Effector memory CD4-positive, alpha-beta T cell (primary cell): ENCODE measurements at places on chromosomes 1 and 21.

DNA sequence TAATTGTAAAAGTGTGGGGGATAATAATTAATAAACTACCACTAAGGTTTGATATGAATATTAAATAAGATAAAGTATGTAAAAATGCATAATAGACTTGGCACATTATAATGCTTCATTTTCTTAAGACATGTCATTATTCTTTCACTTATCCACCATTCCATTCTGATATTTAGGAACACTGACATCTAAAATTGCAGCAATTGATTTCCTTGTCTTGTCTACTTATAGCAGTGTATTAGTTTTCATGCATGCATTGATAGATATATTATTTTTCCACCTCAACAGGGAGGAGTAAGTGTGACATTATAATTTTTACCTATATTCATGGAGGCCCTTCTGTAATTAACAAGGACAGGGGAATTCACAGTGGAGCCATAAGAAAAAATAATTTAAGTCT lies 41.6 kb upstream of the RGS4 start:
- no peak for DNase-seq
- no peak overlapping the region for H3K27ac ChIP-seq
- no peaks in the 10 kb centered on the region for H3K4me1 ChIP-seq
- no peaks in the 10 kb centered on the region for H3K36me3 ChIP-seq

DNA sequence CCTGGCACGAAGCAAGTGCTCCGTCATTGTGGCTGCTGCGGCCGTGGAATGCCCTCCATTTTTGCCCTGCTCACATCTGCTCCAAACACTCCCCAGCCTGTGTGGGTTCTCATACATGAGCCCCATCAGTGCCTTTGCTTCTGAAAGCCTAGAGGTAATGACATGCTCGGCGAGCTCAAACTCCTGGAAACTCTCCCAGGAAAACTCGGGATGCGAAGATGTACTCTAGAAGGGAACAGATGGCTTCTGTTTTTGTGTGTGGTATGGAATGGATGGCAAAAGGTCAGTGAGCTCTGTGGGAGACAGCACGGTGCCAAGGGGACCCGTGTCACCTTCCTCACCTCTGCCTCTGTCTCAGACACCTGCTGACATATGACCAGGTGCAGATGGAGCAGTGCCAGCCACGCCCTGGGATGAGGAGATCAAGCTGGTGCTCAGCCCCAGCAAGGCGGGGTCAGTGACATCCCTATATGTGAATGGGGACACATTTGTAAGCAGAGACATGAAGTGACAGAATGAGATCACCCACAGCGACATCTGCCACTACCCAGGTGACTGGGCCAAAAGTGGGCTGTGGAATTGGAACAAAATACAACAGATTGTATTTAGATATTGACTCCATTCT lies 84.1 kb upstream of the COX20 start:
- H3K4me3 ChIP-seq: no peak overlapping the region
- no peak for DNase-seq
- H3K4me1 ChIP-seq: no peaks in the 10 kb centered on the region
- no peak overlapping the region for H3K27ac ChIP-seq

DNA sequence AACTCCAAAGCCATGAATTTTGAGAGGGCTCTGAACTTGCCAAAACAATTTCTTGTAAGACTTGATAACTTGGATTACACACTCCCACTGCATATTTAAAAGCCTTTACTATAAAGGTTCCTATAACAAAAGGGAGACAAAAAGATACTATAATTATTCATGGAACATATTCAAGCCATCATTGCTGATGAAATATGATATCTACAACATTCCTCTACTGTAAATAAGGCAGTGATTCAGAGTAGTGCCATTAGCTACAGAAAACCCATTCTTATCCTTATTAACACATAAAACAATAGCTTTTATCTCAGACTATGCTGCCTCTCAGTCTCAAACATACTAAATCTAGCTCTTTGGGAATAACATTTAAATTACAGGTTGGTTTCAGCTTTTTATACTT lies 675.5 kb upstream of the CXADR start:
- no peaks in the 10 kb centered on the region for H3K27me3 ChIP-seq
- no peak for DNase-seq
- no peaks in the 10 kb centered on the region for H3K4me1 ChIP-seq
- no peak overlapping the region for H3K27ac ChIP-seq
- no peaks in the 10 kb centered on the region for H3K36me3 ChIP-seq

- DNase-seq: no peak
- H3K4me3 ChIP-seq: no peak overlapping the region
- H3K27me3 ChIP-seq: no peaks in the 10 kb centered on the region
- H3K4me1 ChIP-seq: no peaks in the 10 kb centered on the region
- H3K36me3 ChIP-seq: no peaks in the 10 kb centered on the region
Measured at GRCh38 chr1:173503391-173503790, 26.3 kb downstream of the PRDX6 start.

- peaks cover 54% of the 10 kb centered on the region for H3K36me3 ChIP-seq
- no peak overlapping the region for H3K27ac ChIP-seq
- no peaks in the 10 kb centered on the region for H3K27me3 ChIP-seq
- H3K4me3 ChIP-seq: no peak overlapping the region
Measured at GRCh38 chr1:161121042-161121650, 3.2 kb downstream of the NIT1 start.

- DNase-seq: no peak
- no peaks in the 10 kb centered on the region for H3K4me1 ChIP-seq
- no peaks in the 10 kb centered on the region for H3K36me3 ChIP-seq
- no peaks in the 10 kb centered on the region for H3K27me3 ChIP-seq
Measured at GRCh38 chr1:245398180-245398579, 243.4 kb downstream of the KIF26B start.

DNA sequence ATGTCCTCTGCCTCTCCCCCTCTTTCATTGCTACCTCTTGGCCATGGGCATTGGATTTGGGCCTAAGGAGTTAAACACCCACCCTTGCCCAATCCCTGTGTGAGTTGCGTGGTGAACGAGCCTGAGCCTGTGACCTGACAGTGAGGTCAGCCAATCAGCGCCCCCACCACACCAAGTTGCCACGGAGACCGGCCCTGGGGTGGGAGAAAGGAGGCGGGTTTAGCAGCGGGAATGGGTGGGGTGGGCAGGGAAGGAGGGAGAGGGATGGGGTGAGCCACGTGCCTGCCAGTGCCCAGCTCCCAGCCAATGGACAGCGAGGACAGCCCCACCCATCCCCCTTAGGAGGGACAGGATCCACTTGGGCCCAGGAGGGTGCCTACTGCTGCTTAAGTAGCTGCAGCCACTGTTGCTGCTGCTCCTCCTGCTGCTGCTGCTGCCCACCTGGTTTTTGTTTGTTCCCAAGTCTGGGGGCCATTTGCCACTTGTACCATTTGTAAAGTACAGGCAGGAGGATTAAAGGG lies 9.5 kb downstream of the ZBTB7B start:
- H3K27ac ChIP-seq: peak overlapping the region; percentile 77
- H3K4me3 ChIP-seq: peak overlapping the region; percentile 56
- peaks cover 20% of the 10 kb centered on the region for H3K36me3 ChIP-seq
- H3K4me1 ChIP-seq: peaks cover 90% of the 10 kb centered on the region
- no peaks in the 10 kb centered on the region for H3K27me3 ChIP-seq

DNA sequence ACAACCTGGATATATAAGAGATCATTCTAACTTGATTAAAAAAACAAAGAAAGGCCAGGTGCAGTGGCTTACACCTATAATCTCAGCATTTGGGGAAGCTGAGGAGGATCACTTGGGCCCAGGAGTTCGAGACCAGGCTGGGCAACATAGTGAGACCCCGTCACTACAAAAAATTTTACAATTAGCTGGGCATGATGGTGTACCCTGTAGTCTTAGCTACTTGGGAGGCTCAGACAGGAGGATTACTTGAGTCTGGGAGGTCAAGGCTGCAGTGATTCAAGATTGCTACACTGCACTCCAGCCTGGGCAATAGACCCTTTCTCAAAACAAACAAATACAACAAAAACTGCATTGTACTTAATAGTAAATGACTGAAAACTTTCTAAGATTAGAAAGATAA lies 169.3 kb downstream of the SLC45A1 start:
- H3K36me3 ChIP-seq: no peaks in the 10 kb centered on the region
- H3K27ac ChIP-seq: no peak overlapping the region
- H3K27me3 ChIP-seq: no peaks in the 10 kb centered on the region
- no peak overlapping the region for H3K4me3 ChIP-seq
- DNase-seq: no peak

DNA sequence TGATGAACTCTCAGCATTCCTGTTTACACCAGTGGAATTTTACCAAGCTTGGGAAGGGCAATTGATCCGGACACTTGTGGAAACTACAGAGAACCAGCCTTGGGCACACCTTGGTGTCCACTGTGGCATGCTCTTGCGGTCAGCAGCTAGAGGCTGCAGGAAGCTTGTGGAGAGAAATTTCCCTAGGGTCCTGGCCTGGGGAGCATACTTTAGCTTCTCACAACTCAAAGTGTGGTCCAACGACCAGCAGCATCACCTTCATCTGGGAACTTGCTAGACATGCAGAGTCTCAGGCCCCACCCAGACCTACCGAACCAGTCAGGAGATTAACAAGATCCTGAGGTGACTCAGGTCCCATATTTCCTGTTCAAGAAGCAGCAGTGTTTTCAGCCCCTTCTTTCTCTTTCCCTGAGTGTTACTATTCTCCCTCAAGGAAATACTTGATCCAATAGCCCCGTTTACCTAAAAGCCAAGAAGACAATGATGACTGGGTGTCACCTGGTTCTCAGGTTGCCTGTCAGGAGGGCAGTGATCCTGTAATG lies 55.7 kb upstream of the KCNE2 start:
- H3K27ac ChIP-seq: no peak overlapping the region
- no peaks in the 10 kb centered on the region for H3K36me3 ChIP-seq
- peaks cover 2% of the 10 kb centered on the region for H3K27me3 ChIP-seq

DNA sequence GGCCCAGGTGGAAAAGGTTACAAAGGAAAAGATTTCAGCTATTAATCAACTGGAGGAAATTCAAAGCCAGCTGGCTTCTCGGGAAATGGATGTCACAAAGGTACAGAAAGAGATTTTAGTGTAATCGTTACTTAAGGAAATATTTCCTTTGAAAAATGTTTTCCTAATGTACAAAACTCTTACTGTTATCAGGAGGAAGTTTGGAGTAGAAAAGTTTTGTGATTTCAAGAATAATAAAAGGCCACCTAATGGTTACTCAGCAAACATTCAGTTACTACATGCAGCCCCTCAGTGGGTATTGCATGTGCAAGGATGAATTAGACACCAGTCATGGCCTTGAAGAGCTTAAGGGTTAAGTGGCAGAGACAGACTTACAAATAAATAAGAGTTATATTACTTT lies 85.2 kb downstream of the SDCCAG8 start:
- DNase-seq: no peak
- no peaks in the 10 kb centered on the region for H3K4me1 ChIP-seq
- H3K27me3 ChIP-seq: no peaks in the 10 kb centered on the region
- H3K4me3 ChIP-seq: no peak overlapping the region

DNA sequence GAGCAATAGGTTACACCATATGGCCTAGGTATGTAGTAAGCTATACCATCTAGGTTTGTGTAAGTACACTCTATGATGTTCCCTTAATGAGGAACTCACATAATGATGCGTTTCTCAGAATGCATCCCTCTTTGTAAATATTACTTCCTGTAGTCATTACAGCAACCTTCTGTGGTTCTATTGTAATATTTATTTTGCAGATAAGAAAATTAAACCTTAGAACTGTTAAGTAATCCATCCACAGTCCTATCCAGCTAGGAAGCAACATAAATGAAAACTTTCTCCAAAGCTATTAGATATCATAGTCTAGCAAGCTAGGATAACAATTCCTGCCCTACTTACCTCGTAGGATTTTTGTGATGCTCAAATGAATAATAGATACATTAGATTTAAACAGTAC lies 88.7 kb downstream of the WLS start:
- H3K4me3 ChIP-seq: no peak overlapping the region
- no peaks in the 10 kb centered on the region for H3K27me3 ChIP-seq

GRCh38 chr1:28136922-28137613 lies 39.4 kb downstream of the PTAFR start:
- H3K27ac ChIP-seq: no peak overlapping the region
- no peak for DNase-seq
- H3K4me1 ChIP-seq: no peaks in the 10 kb centered on the region

- H3K4me1 ChIP-seq: peaks cover 3% of the 10 kb centered on the region
- H3K4me3 ChIP-seq: no peak within 1 kb of the TSS
- no peak within 1 kb of the TSS for H3K27ac ChIP-seq
- no peaks in the 10 kb centered on the region for H3K36me3 ChIP-seq
- DNase-seq: no peak
Measured at GRCh38 chr1:110150330-110151174, at the start of gene SLC6A17. SLC6A17 (plus strand) TSS chr1:110150494; CDS start chr1:110166930, 16,436 bp downstream.

- no peaks in the 10 kb centered on the region for H3K36me3 ChIP-seq
- H3K27ac ChIP-seq: no peak within 1 kb of the TSS
- H3K27me3 ChIP-seq: peaks cover 9% of the 10 kb centered on the region
- no peak for DNase-seq
- peak within 1 kb of the TSS; percentile 37 for H3K4me3 ChIP-seq
Measured at GRCh38 chr1:67832737-67833601, at the start of gene GNG12. GNG12 (minus strand) TSS chr1:67833467; CDS start chr1:67707686, 125,781 bp downstream.

- no peak overlapping the region for H3K4me3 ChIP-seq
- no peak for DNase-seq
- H3K27me3 ChIP-seq: no peaks in the 10 kb centered on the region
- H3K36me3 ChIP-seq: no peaks in the 10 kb centered on the region
- no peaks in the 10 kb centered on the region for H3K4me1 ChIP-seq
Measured at GRCh38 chr1:45444609-45445131, 46.3 kb downstream of the TESK2 start.

DNA sequence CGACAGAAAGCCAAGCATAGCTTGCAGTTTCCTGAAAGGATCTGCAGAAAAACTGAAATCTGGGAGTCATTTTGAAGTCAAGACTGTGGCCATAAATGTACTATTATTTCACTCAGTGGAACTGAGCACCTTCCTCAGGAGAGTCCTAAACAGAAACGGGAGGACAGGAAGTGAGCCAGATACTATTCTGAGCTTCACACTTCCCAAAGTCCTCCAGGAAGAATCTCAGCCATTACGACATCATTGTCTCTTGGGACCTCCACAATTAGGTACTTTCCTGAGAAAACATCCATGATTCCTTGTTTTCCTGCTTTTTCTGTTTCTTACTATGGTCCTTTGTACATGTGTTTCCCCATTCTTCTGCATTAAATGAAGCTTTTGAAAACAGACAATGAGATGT lies 299.2 kb upstream of the USP25 start:
- DNase-seq: no peak
- no peaks in the 10 kb centered on the region for H3K36me3 ChIP-seq
- H3K4me3 ChIP-seq: no peak overlapping the region
- no peak overlapping the region for H3K27ac ChIP-seq
- H3K27me3 ChIP-seq: no peaks in the 10 kb centered on the region
- no peaks in the 10 kb centered on the region for H3K4me1 ChIP-seq

GRCh38 chr1:41842993-41843755 lies 75.5 kb downstream of the HIVEP3 start:
- no peak overlapping the region for H3K27ac ChIP-seq
- H3K36me3 ChIP-seq: no peaks in the 10 kb centered on the region
- H3K4me3 ChIP-seq: no peak overlapping the region
- H3K4me1 ChIP-seq: no peaks in the 10 kb centered on the region
- no peaks in the 10 kb centered on the region for H3K27me3 ChIP-seq
- no peak for DNase-seq

- H3K27ac ChIP-seq: no peak overlapping the region
- H3K4me3 ChIP-seq: no peak overlapping the region
- no peaks in the 10 kb centered on the region for H3K36me3 ChIP-seq
- DNase-seq: no peak
- H3K27me3 ChIP-seq: no peaks in the 10 kb centered on the region
- no peaks in the 10 kb centered on the region for H3K4me1 ChIP-seq
Measured at GRCh38 chr1:210496063-210496462, 167.4 kb downstream of the HHAT start.
